CD4-positive, alpha-beta T cell treated with Interleukin-15 for 4 hours (primary cell): ENCODE measurements at places on chromosomes 7 and 10.
A peak's percentile ranks its signal among the peaks of the same experiment; 100 is the strongest.

- DNase-seq: no peak
Observed at GRCh38 chr7:139563856-139564255, 40.4 kb downstream of the CLEC2L start.

GRCh38 chr7:2354186-2354938 lies at the start of gene EIF3B:
EIF3B (plus strand) TSS chr7:2354827; CDS start chr7:2354922, 95 bp downstream.
- DNase-seq: peak; percentile 92

DNA sequence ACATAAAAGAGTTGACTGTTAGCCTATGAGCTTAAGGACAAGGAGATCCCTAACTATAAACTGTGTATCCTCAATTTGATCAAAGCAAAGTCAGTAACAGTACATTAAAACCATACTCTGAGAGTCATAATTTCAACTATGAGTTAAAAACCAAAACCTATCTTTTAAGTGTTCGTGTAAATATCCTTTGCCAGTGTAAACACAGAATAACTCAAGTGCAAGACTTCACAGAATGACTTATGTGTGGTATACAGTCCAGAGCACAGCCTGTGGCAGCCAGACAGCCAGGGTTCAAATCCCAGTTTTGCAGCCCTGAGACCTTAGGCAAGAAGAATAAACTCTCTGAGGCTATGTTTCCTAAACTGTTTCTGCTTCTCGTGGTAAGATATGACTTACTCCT lies 30.3 kb upstream of the NEBL start:
- no peak for DNase-seq

DNA sequence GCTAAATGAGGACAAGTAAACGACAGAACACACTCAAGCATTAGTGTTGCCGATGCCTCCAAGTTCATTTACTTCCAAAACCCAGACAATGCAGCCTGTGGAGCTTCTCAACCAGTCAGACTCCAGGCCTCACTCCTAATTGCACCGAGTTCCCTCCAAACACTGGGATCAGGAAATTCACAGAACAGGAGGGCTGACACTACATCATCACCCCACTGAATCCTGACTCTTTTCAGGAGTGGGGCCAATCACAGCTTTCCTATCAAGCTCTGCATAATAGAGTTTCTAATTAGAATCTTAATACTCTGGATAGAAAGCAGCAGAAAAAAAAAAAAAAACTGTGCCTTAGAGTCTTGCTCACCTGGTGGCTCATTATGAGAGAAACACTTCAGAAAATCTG lies 103.7 kb downstream of the GLI3 start:
- no peak for DNase-seq

DNA sequence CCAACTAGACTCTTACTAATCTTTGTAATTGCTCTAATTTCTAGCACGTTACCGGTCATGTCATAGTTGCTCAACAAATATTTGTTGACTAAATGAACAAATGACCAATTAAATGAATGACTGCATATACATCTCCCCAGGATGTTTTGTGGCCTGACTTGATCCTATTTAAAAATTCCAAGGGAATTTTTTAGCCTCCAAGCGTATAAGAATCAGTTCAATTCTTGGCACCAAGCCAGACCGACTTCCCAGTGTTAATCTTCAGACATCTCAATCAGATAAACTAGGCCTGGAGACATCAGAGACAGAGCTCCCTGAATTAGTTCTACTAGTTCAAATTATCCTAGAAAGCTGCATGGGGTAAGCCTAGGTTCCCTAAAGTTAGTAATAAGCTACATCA lies 96.0 kb downstream of the GSAP start:
- DNase-seq: no peak

DNA sequence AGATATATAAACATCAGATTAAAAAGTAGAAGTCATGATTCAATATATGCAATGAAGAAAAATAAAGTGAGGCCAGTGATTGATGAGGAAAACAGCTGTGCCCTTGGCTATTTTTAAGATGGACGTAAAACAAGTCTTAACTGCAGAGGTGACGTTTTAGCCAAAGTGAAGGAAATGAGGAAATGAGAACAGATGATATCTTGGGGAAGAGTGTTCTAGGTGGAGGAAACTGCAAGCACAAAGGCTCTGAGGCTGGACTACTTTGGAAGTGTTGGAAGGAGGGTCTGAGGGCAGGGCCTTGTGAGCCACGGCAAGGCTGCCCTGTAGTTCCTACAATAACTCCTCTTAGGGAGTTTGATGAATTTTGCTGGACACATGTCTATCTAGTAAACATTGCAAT lies 140.5 kb upstream of the AKR1E2 start:
- no peak for DNase-seq

- DNase-seq: no peak
Observed at GRCh38 chr7:11642276-11642675, 189.7 kb downstream of the THSD7A start.

DNA sequence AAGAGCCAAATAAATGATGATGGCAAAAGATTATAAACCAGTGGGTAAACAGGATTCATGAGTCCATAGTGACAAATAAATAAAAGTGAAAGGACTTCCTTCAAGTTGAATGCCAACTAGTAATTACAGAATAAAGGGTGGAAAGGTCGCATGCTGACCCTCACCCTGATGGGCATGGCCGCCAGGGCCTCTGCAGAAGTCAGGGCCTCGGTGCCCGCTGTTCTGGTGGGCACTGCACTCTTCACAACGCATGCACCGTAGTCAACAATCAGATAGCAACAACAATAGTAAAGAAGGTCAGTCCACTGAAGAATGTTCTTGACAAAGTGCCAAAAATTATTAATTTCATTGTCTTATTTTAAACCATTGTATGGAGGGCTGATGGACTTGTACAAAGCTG lies 123.2 kb upstream of the LANCL2 start:
- DNase-seq: no peak

- no peak for DNase-seq
Observed at GRCh38 chr7:48760528-48761265, 163.7 kb upstream of the CDC14C start.

DNA sequence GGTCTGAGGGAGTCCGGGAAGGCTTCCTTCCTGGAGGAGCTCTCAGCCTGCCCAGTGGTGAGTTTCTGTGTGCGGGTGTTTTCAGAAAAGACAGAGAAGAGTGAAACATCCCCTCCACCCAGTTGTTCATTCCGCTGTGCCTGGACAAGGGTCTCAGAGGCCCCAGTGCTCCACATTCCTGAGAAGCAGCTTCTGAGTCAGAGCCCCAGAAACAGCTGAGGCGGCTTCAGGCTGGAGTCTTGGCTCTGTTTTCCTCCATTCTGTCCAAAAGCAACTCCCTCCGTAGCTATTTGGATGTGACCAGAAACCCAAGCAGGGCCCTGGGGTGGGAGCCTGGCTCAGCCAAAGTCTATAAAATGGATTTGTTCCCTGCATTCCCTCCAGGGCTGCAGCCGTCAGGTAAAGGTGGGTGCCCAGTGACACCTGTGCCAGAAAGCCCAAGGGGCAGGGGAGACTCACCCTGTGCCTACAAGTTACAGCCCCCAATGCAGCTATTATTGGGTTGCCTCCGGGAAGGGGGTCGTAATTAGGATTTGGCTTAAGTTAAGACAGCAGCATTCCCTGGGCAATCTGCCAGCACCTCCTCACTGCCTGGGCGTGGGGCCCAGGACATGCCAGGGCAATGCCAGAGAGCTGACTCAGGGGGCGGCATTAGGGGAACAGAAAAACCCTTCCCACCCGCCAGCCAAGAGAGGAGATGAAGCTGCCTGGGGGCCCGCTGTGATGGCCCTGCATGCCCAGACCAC lies 13.1 kb upstream of the CAMK2G start:
- DNase-seq: no peak

- DNase-seq: no peak
Observed at GRCh38 chr10:80283119-80283518, 6.3 kb downstream of the MAT1A start.

DNA sequence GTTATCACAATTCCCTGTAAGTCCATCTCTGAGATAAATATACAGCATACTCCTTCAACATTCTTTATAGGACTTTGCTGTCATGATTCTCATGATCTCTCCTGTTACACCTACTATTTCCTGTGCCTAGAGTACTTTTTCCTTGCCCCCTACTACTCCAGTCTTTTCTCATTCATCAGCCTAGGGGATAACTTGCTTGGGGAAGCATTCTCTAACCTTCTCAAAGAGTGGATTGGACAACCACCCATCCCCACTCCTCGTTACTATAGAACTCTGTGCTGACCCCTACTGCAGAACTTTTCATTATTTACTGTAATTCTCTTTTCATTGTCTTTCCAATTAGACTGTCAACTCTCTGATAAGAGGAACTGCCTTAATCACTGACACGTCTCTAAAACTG lies 57.4 kb upstream of the TFEC start:
- DNase-seq: no peak

DNA sequence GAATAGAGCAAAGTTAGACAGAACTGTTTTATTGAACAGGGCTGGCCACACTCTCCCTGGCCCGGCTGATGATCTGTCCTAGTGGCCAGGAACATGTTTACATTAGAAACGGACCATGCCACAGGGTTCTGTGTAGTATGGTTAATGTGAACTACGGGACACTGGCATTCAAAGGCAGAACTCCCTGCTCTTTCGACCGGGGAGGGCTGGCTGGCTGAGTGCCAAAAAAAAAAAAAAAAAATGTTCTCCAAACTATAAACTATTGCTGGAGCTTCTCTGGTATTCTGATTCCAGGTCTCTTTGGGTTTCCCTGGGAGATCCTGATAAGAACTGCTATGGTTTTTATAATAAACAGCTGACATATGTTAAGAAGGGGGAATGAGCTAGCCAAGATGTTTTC lies 1262.6 kb upstream of the SORCS1 start:
- no peak for DNase-seq

DNA sequence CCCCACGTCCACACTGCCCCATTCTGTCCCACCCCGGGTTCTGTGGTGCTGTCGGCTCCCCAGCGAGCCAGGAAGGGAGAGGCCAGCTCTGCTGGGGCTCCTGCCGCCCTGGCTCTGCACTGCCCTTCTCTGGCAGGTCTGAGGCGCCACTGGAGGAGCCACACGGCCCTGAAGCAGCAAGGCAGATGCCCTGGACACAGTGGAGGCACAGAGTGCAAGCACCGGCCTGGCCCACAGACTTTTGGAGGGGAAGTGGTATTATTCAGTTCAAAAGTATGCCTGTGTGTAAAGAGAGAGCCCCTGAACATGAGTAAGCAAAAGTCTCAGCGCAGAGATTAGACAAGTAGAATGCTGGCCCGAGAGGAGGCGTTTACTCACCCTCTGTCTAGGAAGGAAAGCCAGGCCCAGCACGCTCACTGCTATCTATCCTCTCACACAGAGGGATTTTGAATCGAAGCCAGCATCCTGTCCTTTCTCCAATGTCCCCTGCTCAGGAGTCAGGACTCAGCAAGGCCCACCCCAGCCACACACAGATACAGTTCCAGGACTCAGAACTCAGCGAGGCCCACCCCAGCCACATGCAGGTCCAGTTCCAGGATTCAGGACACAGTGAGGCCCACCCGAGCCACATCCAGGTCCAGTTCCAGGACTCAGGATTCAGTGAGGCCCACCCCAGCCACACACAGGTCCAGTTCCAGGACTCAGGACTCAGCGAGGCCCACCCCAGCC lies 115.0 kb downstream of the EGFR start:
- DNase-seq: no peak

- DNase-seq: no peak
Observed at GRCh38 chr7:43761938-43762692, 3.6 kb downstream of the BLVRA start.

GRCh38 chr10:43964486-43964885 lies 315.8 kb upstream of the ZNF32 start:
- DNase-seq: no peak

DNA sequence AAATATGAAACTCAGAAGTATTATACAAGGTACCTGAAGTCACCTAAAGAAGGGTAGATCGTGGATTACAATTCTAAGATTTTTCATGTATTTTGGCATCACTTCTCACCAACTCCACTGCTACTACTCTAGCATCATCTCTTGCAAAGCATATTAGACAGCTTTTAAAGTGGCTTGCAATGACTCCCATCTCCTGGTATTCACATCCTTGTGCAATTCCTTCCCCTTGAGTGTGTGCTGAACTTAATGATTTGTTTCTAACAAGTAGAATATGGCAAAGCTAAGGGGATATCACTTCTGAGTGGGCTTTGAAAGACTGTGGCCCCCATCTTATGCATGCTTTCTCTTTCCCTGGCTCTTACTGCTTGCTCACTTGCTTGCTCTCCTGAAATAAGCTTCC lies 280.2 kb downstream of the SNX13 start:
- no peak for DNase-seq

- no peak for DNase-seq
Observed at GRCh38 chr10:83222300-83222699, 917.0 kb upstream of the GHITM start.

DNA sequence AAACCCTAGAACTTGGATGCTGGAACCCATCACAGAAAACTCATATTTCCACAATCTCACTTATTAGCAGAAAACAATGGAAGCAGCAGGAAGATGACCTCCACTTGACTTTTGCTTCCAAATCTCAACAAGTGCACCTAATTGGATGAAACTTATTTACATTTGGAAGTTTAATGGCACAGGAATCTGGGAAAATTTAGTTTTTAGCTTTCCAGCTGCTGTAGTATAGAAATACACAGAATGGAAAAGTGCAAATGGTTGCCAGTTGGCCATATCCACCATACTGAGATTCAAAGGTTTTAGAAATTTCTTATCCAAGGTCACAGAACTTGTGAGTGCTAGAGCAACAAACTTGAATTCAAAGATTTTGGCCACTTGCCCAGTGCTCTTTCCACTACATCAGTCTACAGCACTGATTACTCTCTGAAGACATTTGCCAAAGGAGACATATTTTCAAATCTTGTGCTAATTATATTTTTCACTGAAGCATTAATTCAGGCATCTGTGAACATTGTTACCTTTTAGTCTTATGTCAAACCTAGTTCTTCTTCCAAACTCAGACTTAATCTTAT lies 9.3 kb upstream of the AHR start:
- DNase-seq: no peak

DNA sequence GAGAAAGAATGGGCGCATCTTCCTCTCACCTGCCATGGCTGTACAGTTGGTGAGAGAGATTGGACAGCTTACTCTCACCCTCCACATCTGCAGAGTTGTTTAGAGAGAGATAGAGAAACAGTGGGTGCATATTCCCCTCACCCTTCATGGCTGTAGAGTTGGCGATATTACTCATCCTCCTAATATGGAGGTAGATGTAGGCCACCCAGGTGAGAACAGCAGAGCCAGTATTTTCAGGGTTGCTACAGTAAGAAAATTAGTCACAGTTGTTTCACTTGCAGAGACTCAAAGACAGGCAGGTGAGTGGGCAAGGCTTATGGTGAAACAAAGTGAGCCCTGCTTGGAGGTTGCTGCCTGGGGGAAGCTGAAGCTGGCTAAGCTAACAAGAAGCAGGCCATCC lies 65.0 kb upstream of the PFKP start:
- DNase-seq: no peak
